ENCODE measurements at places on chromosomes 2 and 18. TPM values are rescaled to one million over a fixed set of nuclear protein-coding genes. Genes with fewer than 3 reads are reported as not detected.

DNA sequence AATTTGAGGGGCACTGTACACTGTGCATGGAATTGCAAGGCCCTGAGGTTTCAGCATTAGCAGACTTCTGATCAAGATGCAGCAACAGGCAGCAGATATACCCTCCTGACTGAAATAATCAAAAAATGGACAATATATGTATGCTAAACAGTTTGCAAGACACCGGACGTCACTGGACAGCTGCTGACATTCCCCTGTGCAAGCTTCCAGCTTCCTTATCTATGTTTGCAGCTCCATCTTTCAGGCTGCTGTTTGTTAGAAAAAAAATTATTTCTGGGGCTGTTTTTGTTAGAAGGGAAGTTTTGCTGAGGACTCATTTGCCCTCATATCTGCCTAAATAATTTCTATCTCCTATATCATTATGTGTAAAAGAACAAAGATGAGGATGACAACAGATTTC lies 179.5 kb upstream of the BCL2L11 start:
- no peak for DNase-seq

DNA sequence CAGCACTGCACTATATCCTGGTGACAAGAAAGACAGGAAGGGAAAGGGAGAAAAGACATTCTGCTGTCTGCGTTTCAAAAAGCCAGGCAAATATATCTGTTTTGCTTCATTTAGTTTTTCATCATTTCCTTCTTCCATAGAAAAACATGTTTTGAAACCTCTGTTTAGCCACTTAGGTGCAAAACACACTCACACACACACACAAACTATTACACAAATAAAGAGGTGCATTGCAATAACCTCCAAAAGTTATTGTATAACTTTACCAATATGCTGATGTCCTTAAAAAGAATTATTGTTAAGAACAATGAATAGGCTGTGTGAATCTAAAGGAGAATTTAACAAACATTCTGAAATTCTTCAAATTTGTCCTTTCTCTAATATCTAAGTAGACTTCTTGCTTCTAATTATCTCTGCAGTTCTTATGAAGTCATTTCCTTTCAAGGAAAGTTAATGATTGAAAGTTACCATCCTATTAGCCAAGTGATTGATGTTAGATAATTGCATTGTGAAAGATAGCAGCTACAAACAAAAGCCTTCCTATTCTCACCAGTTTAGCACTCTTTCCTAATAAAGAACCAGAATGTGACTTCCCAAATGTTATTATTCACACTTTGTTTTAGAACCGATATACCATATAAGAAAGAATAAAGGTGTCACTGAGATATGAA lies 516.7 kb downstream of the KCNJ3 start:
- DNase-seq, result no peak

DNA sequence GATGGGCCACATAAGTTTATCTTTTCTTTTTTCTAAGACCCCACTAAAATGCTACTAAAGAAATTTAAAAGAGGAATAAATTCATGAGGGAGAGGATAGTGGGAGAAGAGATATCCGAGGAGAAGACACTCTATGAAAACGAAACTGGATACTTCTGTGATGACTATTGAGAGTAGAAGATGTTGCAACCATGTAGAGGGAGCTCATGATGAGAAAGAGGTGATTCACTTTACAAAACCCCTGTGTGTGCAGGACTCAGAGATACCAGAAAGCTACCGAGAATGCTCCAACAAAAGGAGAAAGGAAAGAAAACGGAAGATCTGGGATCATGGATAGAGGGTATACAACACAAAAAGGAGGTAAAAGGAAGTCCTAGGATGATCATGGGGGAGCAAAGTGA lies 34.9 kb downstream of the SLC38A11 start:
- DNase-seq, result peak; percentile 75

The RAX gene
- total RNA-seq, result not detected

DNA sequence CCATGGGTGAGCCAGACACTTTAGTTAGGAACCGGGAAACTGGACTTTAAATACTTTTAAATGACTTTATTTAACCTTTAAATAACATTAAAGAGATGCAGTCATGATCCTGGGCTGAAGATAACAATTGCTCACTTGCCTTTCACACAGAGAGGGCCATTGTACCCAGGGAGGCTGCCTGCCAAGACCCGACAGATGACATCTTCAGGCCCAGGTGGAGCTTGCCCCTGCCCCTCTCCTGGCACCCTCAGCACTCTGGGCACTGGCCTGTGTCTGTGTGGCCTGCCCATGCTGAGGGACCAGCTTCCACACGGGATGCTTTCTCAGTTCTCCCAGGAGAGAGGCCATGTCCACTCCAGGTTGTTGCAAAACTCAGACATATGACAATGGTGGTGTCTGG lies 216.4 kb upstream of the MYT1L start:
- no peak for DNase-seq

DNA sequence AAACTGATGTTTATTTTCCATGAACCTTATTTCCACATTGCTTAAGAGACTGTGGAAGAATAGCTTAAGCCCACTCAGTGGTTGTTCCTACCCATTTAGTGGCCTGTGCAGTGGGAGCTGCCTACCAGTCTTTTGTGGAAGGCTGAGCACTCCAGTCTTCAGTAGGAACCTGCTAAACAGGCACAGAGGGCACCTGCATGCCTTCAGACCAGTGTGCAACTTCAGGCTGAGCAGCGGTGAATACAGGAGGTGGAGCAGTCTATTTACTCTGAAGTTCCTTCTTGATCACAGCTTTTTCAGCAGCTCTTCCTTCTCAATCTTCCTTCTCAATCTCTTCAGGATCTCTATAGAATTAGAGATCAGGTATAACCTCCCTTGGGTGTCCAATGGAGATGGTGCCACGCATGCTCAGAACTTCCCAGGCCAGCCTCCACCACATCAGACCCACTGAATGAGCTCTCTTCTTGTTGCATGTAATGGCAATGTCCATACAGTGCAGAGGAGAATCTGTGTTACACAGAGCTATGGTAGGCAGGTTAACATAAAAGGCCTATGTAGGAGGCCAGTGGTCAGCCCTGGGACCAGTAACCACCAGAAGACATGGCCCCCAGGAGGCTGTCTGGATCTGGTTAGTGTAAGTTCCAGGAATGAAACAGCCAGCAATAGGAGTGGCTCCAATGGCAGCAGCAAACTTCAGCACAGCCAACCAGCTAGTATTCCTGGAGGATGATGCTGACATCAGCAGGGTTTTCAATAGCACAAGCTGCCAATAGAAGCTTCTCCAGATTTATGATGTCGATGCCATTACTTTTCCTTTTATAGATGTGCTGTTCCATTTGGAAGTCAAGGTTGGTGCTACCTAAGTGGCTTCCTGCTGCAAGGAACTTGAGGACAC lies 47.9 kb upstream of the MAT2A start:
- no peak for DNase-seq

DNA sequence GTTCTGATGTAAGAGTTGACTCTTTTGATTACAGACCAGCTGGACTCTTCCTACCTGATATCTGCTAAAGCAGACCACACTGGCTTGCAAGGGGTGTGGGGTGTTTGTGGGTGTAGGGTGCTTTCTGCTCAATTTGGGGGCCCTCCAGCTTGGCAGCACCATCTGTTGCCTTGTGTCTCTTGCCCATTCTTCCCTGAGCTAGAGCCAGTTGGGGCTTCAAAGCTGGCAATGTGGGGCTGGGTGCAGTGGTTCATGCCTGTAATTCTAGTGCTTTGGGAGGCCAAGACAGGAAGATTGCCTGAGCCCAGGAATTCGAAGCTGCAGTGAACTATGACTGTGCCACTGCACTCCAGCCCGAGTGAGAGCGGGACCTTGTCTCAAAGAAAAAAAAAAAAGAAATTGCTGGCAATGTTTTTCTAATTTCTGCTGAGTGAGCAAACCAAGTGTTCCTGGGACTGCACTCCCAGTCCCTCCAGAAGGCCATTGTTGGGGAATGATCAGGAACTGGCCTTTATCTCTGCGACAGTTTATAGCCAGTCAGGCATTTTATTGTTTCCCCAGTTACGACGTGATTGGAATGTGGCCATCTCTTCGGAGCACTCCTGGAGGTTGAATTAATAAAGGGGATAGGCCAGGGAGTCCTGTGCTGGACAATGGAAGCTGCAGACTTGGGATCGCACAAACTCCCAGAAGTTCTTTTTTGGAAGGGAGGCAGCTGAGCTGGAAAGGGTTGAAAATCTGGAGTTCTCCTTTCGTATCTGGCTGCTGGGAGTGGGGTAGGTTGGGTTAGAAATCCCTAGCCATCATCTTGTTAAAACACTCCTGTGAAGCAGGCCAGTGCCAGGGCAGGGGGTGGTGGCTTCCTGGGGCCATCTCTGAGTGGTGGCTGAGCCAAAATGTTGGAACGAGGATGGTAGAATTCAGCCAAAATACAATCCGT lies 57.2 kb downstream of the LIPG start:
- DNase-seq, result no peak

The PKP4 gene
- 47.4 TPM for total RNA-seq

DNA sequence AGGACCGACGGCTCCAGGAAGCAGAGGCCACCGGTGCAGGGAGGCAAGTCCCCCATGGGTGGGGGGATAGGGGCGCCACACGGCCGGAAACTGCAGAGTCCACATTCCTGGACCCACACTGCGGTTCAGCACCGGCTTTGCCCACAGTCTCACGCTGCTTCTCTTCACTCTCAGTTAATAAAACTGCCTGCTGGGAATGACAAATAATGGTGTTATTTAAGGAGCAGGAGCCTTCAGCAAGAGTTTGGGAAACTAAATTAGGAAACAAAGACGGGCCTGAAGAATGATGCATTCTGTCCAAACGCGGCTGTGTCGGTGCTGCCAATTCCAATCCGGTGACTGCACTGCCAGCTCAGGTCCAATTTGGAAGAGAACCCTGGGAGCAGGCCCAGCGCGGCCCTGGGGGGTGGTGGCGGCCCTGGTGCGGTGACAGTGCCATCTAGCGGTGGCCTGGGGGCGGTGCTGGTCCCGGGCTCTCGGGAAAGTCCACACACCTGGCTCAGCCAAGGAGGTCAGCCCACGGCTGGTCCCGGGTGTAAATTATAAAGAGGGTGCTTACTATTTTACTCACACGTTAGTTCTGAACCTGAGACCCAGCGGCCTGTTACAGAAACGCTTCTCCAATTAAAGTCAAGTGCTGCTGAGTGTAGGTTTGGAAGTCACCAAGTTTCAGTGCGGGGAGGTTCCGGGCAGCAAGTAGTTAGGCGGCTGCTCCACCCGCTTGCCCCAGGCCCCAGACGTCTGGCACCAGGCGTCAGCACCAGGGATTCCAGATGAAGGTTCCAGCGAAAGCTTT lies 73.1 kb upstream of the PXDN start:
- peak; percentile 99 for DNase-seq

DNA sequence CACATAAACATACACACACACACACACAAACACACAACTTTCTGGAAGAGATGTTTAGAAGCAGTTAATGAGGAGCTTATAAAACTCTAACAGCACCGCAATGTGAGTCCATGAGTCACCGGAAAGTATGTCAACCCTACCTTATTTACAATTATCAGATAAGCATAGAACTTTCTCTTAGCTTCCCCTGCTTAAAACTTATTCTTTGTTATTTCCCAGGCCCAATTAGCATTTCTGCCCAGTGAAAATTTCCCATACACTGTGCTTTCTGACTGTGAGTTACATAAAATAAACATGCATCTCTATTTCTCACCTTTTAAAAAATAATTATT lies 737.6 kb downstream of the LRP1B start:
- DNase-seq, result no peak

DNA sequence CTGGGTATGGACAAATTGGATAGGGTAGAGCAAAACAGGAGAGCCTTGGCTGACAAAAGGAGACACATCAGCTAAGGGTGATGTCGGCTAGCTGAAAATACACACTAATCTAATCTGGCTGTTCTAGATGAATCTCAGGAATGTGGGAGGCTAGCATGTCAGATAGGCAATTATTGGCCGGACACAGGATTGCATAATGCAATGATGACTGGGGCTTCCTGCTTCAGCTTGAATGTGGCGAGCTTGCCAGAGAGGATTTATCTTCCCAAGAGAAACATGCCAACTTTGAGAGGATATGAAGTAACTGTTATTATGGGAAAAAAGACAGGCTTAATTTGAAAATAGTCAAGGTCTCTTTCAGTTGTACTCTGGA lies 102.4 kb downstream of the TRIB2 start:
- DNase-seq, result peak; percentile 83
